ENCODE measurements at places on chromosomes 12 and 14.

DNA sequence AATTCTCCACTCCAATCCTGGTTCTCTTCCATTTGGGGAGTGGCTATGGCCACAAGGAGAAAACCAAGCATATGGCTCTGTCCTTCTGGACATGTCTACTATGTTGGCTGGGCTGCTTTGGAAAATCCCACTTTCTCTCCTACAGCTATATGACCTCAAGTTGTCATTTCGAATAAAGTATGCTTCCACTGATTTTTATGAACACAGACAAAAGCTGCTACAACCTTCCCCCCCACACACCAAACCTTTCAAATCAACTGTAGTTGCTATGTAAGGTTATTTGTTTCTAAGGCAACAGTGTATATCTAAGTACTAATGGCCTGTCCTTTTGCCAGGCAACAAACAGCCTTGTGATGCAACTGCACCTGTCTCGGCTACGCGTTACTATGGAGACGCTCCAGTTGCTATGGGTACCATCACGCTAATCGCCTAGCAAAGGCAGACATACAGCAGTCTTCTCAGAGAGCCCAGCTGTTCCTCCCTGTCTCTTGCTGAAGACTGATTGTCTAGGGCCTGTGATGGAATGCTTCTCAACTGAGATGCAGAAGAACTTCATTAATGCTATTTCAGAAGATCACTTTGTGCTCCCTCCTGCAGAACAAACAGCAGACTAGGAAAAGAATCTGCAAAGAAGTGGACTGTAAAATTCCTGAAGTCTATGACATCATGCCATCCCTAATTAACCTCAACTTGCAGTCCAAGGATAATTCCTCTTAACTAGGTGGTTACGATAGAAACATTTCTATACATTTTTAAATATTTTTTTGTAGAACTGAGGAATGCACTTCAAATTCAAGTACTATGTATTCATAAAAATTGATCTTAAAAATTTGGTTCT is 67.6 kb downstream of the FOXN3 start:
- DNase-seq, result no peak

- DNase-seq, result no peak
These were observed 6.2 kb downstream of the IFI27 start for GRCh38 chr14:94116701-94117100.

DNA sequence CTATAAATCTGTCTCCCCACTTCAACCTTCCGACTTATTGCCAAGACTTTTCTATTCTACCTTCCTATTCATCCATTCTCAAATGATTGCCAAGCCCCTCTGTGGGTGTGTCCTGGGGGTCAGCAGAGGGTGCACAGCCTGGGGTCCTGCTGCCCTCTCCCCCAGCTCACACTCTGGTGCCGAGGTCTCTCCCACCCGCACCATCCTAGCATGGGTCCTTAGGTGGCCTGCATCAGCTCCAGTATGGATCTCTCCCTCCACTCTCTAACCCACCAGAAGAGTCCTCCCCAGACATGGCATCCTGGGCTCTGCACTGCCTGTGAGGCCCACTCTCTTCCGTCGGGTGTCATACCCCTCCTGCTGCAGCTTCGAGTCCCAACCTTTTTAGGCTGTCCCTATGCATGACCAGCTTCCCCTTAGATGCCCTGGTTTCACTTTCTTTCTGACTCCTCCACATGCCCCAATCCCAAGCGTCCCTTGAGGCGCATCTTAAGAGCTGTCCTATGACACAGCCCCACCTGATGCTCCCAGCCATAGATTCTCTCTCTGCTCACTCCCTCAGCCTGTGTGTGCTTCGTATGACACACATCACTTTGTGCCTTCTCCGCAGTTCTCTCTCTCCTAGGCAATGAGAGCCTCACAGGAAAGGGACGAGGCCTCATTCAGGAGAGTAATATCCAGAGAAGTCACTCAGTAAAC is 43.9 kb downstream of the GIT2 start:
- no peak for DNase-seq

DNA sequence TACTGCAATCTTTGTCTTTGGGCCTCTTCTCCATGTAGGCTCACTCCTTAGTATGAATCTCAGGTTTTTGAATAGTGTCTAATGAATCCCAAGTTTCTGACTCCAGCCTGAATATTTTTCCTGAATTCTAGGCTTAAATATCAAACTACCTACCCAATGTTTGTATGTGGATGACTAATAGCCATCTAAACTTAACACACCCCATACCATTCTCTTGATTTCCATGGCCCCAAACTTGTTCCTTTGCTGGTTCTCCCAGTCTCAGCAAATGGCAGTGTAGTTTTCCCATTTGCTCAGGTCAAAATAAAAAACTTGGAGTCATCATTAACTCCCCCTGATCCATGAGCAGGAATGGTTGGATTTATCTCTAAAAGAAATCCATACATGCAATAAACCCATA is 18.8 kb upstream of the SDR39U1 start:
- DNase-seq, result no peak

Data from hematopoietic multipotent progenitor cell treated with erythropoietin and hydrocortisone succinate and interleukin-3 and kit ligand, for 17 days (in vitro differentiated cells).